ENCODE measurements at places on chromosomes 11 and 22. TPM values are rescaled to one million over a fixed set of nuclear protein-coding genes. Genes with fewer than 3 reads are reported as not detected.

GRCh38 chr11:11748706-11749365 lies 92.9 kb upstream of the USP47 start:
- DNase-seq, result no peak

DNA sequence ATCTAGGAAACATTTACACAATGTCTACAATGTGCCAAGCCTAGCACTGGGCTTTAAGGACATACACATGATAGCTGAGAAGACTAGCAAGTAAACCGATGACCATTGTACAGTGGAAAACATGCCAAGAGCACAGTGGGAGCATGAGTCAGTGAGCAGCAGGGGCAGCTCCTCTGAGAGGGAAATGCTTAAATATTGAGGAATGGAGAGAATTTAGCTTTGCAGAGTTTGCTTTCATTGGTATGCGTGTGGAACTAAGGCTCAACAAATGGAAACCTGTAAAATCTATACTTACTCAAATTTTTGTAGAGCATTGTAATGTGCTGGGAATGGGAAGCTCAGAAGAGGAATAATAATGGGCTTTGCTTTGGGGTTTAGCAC lies 282.3 kb downstream of the ST3GAL4 start:
- DNase-seq, result no peak

- no peak for DNase-seq
Observed at GRCh38 chr11:66708701-66709100, 20.3 kb downstream of the SPTBN2 start.

- no peak for DNase-seq
Observed at GRCh38 chr11:134661660-134662059, 249.6 kb upstream of the B3GAT1 start.

The RAB3IL1 gene
- polyA plus RNA-seq, result 18.5 TPM

The EXPH5 gene
- polyA plus RNA-seq, result 3.7 TPM

The OR8G5 gene
- not detected for polyA plus RNA-seq
